ENCODE measurements at places on chromosomes 6 and 20.

- DNase-seq = peak; percentile 82
These were observed 253.1 kb downstream of the ADGB start for GRCh38 chr6:146851837-146852236.

DNA sequence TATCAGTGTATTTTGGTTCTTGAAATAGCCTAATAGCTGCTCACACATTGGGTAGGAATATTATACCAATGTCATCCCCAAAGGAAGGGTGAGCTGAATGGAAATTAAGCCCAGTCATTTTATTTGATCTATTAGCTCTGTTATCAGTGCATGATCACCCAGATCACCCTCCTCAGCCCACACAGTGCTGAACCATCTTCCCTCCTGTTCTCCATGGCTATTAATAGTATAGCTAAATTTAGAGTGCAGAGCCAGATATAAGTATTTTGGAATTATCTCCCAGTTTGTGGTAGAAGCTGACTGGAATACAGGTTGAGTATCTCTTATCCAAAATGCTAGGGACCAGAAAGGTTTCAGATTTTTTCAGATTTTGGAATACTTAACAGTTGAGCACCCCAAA lies 45.4 kb downstream of the KCTD20 start:
- no peak for DNase-seq

DNA sequence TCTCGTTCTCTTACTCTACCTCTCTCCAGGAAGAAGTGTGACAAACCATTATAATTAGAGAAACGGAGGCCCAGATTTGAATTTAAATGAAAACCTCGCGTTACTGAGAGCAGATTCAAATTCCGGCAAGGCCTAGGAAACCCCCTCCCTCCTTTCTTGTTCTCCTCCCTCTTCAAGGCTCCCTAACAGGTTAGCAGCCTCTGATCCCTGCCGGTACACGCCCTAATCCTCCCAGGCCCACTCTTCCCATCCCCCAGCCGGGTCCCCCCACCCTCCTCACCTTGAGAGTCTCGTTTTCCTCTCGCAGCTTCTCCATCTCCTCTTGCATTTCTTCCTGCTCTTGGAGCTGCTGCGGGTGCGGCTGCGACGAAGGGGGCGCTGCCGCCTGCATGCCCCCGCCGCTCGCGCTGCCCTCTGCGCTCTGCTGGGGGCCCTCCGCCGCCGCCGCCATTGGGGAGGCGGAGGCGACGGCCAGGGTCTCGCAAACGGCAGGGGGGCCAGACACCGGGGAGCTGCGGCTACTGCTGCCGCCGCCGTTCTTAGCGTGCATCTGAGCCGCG lies 3.8 kb downstream of the MTCL3 start:
- no peak for DNase-seq

GRCh38 chr6:11163932-11164331 lies 52.4 kb upstream of the ERVFRD-1 start:
- no peak for DNase-seq

- no peak for DNase-seq
These were observed 622 bp downstream of the APCDD1L start for GRCh38 chr20:58514321-58515232.

- DNase-seq = no peak
These were observed 39.0 kb downstream of the PYGB start for GRCh38 chr20:25286917-25287316.

- DNase-seq = no peak
These were observed 242.3 kb upstream of the SUPT3H start for GRCh38 chr6:45619994-45620471.

DNA sequence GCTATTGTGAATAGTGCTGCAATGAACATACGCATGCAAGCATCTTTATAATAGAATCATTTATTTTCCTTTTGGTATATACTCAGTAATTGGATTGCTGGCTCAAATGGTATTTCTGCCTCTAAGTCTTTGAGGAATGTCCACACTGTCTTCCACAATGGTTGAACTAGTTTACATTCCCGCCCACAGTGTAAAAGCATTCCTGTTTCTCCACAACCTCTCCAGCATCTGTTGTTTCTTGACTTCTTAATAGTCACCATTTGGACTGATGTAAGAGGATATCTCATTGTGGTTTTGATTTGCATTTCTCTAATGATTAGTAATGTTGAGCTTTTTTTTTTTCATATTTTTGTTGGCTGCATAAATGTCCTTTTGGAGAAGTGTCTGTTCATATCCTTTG lies 208.7 kb downstream of the PHF3 start:
- DNase-seq = peak; percentile 71

DNA sequence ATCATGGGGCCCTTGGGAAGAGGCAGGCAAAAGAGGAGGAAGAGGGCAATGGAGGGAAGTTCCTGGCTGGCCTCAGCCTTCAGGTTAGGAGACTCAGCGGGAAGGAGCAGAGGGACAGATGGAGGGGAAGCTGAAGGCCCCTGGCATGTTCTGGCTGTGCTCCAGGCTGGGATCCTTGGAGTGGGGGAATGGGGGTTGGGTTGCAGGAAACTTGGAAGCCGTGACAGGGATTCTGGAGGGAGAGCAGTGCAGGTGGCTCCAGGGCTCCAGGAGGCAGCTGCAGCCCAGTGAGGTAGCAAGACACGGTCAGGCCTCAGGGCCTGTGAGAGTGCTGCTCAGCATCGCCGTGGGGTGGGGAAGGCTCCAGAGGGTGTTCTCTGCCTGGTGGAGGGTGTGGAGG lies 64.6 kb upstream of the SCP2D1 start:
- DNase-seq = no peak

- no peak for DNase-seq
These were observed 11.9 kb upstream of the RBBP8NL start for GRCh38 chr20:62439218-62439617.

DNA sequence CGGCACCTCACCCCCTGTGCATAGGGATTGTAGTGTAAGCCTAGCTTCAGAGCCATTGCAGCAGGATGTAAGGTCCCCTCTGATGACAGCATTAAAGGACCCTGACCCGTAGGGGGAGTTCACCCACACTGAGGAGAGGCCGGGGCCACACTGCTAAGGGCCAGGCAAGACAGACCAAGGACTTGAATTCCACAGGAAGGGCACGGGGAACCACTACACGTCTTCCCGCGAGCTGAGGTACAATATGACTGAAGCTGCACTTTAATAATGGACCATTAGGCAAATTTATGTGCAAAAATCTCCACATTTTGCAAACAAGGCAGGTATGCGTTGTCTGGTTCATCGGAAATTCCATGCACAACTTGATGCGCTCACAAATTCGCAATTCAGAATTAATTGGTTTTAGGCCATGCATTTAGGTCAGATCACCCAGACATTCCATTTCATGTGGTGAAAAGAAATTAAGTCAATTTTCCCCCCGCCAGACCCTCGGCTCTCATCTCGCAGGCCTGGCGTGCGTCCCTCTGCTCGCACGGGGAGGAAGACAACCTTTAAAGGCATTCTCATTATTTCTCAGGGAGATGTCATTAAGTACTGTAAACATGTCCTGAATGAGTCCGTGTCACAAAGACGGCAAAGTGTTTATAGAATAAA lies 111.8 kb downstream of the FOXA2 start:
- DNase-seq = no peak

DNA sequence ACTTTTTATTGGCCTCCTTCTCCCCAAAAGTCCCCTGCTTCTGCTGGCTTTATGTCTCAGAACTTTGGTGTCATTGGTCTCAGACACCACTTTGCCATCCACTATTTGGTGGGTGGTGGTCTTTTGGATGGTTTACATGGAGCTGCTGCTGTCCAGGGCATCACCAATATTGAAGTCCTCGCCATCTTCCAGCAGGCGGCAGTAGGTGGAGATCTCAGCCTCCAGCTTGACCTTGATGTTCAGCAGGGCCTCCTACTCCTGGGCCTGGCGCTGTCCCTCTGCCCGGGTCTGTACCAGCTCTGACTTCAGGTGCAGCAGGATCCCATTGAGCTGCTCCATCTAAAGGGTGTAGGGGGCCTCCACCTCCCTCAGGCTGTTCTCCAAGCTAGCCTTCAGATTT lies 148.4 kb upstream of the FOXA2 start:
- DNase-seq = no peak

DNA sequence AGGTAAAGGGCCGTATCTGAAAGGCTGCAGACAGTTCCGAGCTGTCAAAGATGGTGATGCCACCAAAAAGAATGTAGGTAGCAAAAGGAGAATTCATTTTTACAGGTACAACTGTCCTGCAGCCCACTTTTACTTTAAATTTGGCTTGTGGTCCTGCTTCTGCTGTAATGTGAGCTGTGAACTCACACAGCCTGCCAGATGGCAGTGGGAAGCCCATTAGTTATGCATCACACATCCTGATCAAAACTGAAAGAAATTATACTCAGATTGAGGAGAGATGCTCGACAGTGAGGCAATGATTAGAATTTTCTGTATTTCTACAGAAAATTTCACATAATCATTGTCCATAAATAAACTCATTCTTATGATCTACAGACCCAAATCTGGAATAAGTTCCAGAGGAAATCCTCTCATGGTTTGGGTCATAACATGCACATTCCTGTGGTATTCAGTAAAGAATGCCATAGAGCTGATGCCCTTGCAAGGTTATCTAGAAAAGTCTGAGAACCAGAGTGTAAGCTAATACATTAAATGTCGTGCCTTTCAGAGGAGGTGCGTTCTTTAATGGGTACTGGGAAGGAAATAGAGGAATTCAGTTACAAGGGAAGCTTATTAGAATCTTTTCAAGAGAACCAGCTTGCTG lies 23.9 kb upstream of the E2F3 start:
- DNase-seq = peak; percentile 22

DNA sequence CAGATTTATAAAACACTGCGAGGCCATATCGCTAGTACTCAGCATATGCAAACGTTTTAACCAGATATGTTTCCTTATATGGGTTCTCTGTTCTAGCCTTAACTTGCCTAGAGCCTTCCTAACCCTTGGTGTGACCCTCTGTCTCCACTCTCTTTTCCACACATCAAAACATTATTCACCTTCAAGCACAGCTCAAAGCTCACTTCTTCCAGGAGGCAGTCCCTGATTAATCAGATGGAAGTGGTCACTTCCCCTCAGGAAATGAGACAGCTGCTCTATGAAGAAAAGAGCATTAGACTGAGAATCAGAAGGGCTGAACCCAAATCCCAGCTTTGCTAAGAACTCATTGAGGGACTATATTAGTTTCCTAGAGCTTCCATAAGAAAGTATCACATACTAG lies 39.8 kb upstream of the SLC17A4 start:
- DNase-seq = peak; percentile 44

DNA sequence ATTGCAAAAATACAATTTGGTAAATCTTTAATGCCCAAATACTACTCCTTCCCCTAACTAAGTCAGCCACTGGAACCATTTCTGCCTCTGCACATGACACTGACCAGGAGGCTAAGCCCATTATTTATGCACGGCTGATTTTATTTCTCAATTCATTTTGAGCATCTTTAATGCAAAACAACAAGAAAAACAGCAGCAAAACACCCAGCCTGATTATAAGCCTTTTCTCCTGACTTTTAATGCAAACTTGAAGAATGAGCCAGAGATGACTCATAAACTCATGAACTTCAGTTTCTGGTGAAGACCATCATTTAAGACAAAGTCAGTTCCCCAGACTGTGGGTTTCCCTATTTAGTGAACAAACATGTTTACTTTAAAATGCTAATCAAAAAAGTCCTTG lies 51.6 kb downstream of the CYP24A1 start:
- peak; percentile 88 for DNase-seq

GRCh38 chr6:56685102-56685733 lies 42.5 kb upstream of the DST start:
- no peak for DNase-seq

- DNase-seq = no peak
These were observed 455.0 kb downstream of the GJA1 start for GRCh38 chr6:121890307-121890910.

DNA sequence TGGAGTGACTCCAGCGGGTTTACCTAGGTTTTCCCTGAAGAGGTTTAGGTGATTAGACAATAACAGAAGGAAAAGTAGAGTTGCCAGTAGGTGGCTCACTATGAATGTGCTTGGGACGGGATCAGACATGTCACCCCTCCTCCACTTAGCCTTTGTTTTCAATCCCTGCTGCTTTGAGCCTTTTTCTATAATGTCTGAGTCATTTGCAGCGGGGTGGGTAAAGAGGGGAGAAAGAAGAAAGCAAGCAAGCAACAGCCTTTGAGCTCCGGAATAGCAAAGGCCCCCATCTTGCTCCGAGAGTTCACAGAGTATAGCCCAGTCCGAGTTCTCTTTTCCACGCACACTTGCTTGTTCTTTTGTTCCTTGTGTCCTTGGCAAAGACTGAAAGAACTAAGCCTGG lies 129.1 kb downstream of the PACRG start:
- DNase-seq = peak; percentile 85

- no peak for DNase-seq
These were observed at the start of gene POU5F1 for GRCh38 chr6:31170600-31170881. Gene POU5F1, minus strand, starts transcription at chr6:31170682. Its CDS starts 62 bp downstream, at chr6:31170620.

- no peak for DNase-seq
These were observed 47.8 kb downstream of the TFEB start for GRCh38 chr6:41687501-41688175.

DNA sequence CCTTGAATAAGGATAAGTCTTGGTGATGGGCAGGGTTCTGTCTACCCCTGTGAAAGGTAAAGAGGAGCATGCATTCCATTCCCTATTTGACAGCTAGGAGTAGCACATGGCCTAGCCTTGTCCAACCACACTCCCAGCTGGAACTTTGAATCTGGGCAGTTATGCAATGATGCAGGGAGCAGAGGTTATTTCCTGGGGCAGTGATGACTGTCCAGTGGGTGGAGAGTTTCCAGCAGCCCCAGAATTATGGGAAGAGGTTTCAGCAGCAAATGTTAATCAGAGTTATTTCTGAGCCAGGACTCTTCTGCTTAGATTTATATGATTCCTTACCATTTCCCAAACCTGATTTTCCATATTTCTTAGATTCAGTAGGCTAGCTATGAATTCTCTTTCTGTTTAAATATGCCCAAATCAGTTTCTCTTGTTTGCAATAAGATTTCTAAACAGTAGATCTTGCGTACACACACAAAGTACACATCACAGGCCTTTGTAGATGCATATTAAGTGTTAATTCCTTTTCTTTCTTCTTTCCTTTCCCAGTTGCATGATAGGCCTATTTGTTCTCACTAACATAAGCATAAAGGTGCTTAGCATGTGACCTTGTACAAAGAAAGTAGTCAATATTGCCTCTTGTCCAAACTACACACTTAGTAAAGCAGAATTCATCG lies 17.3 kb upstream of the TXLNB start:
- DNase-seq = peak; percentile 58

DNA sequence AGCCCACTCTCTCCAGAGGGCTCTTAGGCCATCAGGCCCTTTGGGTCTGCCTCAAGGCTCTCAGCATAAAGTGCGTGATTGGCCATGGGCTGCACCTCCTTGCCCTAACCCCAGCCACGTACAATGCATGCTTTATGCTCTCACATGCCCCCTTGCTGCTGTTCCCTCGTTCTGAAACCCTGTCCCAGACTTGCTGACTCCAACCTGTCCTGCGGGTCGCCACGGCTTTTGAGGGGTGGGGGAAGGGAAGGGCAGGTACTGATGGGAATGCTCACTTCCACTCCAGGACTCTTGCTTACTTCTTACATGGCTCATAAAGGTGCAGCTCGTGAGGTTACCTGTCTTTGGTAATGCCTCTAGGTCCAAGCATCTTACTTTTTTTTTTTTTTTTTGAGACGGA lies 6.0 kb downstream of the ARMC12 start:
- no peak for DNase-seq

All from bronchial epithelial cell (primary cell).